ENCODE measurements at places on chromosomes 3 and 15.

GRCh38 chr3:160009525-160009924 lies 20.9 kb downstream of the IL12A start:
- no peak for DNase-seq

DNA sequence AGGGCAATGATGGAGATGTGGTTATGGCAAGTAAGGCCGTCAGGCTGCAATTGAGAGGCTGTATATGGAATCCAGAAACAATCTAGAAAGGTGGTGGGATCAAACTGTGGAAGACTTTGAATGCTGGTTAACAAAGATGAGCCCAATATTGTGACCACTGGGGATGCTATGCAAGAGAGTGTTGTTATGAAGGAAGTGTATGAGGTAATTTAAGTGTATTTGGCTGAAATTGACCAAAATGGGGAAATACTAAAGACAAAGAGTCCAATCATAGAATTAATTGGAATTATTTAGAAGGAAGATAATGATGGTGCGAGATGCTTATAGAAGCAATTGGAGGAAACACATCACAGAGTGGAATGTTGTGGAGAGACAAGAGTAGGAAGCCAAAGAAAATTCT lies 24.5 kb downstream of the BTLA start:
- DNase-seq, result no peak

DNA sequence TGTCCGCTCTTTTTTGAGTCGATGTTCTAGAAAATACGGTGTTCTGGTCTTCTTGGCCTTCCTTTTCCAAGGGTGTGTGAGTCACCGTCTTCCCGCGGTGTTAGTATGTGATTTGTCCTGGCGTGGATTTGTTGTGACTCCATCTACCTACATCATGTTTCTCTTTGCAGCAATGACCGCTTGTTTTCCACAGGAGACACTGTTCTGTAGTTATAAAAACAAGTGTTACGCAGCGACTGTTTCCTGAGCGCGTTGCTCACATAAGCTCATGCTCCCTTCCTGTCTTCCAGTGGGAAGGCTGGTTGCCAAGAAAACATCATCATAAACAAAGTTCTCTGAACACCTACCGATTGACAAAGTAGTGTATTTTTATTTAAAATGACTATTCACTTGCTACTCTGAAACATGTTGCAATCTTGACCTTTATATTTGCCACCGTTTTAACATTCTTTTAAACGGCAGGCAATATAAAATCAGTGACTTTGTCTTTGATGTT lies 19.0 kb downstream of the USP13 start:
- no peak for DNase-seq

- no peak for DNase-seq
Measured at GRCh38 chr3:112651071-112651470, 10.1 kb upstream of the CCDC80 start.

DNA sequence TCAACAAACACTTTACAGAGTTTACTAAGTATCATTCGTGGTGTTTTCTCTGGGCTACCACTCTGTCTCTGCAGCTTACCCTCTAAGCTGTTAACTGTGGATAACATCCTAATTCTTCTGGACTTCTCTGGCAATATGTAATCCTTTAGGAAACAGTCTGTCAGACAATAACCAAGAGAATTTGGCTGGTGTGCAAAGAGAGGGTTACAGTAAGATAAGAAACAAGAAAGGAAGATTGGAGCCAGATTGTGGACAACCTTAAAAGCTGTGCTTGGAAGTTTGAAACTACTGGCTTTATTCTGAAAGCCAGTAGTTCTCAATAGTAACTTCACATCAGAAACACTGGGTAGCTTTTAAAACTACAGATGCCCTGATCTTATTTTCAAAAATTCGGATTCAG lies 778 bp downstream of the ARL6 start:
- DNase-seq, result no peak

GRCh38 chr3:120090422-120090821 lies 3.8 kb downstream of the GSK3B start:
- no peak for DNase-seq

GRCh38 chr3:20326541-20326940 lies 140.5 kb upstream of the SGO1 start:
- DNase-seq, result no peak

DNA sequence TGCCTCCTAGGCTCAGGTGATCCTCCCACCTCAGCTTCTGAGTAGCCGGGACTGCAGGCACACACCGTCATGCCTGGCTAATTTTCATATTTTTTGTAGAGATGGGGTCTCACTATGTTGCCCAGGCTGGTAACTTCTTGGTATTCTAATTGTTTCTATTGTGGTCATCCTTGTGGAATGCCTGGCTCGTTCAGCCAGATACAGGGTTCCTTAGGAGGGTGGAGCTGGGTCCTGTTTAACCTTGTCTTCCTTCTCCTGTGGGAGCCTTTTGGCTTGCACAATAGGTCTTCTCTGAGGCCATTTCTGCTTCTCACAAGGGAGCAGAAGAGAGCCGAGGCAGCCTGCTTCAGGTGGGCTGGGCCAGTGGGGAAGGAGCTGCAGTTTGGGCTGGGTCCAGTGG lies 15.7 kb downstream of the PLEKHO2 start:
- no peak for DNase-seq

- DNase-seq, result no peak
Measured at GRCh38 chr3:45841420-45841756, 531 bp downstream of the LZTFL1 start.

- DNase-seq, result no peak
Measured at GRCh38 chr15:91252322-91252721, 152.3 kb downstream of the SV2B start.

DNA sequence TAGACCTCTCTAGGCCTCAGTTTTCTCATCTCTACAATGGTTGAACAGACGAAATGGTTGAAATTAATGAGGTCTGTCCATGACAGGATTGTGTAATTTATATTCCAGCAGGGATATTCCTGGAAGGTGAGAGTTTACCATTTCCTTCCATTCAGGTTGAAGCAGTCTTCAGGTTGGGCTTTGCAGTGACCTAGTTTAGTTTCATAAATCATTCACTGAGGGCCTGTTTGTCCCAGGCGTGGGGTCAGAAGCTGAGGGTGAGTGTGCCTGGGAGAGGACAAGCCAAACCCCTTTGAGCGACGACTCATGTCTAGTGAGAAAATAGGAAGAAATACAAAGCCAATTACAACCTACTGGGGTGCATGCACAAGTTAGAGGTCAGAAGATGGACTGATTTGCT lies 57.2 kb upstream of the CACNA2D3 start:
- DNase-seq, result no peak

All from NCI-H1930 (cell line).